Fibroblast of gingiva (primary cell): ENCODE measurements at places on chromosomes 12 and 14.

- no peak for DNase-seq
Measured at GRCh38 chr12:47209014-47209413, 129.3 kb upstream of the AMIGO2 start.

DNA sequence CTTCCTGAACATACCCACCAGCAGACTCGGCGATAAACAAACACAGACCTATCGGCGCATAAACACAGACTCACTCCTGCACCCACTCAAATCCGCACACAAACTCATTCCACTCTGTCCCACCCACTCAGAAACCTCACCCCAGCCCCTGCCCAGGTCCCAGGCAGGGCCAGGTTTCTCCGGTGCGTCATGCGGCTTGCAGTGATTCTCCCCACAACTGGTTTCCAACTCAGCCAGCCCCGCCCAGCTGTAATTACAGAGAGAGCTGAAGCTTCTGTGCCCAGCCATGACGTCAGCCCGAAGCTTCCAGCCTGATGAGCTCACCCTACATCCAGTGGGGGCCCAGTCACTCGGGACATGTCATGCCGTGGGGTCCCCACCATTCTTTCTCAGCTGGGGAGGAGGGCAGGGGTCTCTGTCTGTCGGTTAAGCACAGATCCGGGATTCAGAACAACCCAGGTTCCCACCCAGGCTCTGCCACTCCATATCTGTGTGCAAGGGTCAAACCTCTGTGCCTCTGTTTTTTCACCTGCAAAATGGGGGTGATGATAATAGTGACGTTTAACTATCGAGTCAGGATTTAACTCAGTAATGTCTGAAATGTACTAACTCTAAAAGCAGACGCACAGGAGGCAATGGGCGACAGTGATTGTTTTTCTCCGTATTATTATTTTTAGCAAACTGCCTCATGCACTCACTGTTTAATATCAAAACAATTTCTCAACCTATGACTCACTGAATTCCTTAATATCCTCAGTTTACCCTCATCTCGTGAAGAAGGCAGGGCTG, 2.3 kb upstream of the HSPB8 start:
- DNase-seq: peak; percentile 85

- DNase-seq: peak; percentile 39
Measured at GRCh38 chr14:72613231-72613974, 280.5 kb downstream of the DPF3 start.

- no peak for DNase-seq
Measured at GRCh38 chr12:126492181-126492580, 1426.9 kb downstream of the AACS start.

DNA sequence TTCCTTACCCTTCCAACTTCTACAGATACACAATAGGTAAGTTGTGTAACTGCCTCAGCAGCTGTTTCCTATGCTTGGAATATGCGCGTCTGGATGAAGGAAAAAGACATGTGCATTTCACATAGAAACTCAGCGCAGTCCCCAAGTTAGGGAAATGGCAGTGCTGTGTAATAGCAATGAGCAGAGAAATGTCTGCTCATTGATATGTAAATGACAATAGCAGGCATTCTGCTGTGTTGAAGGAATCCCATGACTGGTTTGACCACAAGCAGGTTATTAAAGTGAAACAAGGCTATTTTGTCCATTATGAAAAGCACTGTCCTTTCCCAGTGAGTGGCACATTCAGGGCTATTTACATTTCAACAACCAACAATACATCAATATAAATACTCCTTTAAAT, 106.6 kb downstream of the BTG1 start:
- no peak for DNase-seq

DNA sequence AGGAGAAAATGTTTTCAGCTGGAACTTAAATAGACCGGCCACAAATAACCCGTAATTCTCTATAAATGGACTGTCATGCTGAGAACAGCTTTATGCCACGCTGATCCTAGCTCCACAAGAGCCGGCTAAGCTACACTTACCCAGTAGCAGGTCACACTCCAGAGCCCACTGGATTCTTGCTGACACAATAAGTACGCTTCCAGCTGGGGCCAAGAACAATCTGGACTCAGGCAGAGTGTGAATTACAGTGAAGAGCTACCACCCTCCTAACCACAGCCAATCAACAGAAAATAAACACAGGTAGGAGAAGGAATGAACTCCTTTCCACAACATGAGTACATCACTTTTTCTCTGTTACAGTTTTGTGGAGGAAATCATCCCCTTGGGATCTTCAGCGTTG, 531.3 kb downstream of the GALC start:
- no peak for DNase-seq

- DNase-seq: no peak
Measured at GRCh38 chr12:97305651-97306050, 157.0 kb upstream of the RMST start.

GRCh38 chr14:72856530-72857266, 37.2 kb downstream of the DPF3 start:
- DNase-seq: no peak

GRCh38 chr12:93425736-93426411, 15.9 kb downstream of the UBE2N start:
- no peak for DNase-seq

- DNase-seq: no peak
Measured at GRCh38 chr12:32049956-32050355, 56.7 kb upstream of the BICD1 start.

DNA sequence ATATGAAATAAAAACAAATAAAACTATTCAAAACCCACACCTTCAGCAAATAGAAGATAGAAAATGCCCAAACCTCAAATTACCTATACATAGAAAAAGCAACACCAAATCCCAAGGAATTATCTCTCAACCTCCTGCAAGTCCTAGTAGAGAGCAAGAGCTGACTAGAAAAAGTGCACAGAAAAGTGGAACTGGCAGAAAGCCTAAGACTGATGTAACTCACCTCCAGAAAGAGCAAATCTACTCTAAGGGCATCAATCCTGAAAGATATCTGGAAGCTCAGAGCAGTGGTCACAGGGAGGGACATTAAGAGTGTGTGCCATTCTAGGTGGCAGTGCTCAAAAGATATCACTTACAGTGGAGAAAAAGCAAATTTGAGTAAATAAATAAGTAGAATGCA, 62.1 kb upstream of the PLEKHG7 start:
- DNase-seq: no peak

GRCh38 chr12:121719926-121720414, 7.4 kb downstream of the TMEM120B start:
- peak; percentile 55 for DNase-seq

DNA sequence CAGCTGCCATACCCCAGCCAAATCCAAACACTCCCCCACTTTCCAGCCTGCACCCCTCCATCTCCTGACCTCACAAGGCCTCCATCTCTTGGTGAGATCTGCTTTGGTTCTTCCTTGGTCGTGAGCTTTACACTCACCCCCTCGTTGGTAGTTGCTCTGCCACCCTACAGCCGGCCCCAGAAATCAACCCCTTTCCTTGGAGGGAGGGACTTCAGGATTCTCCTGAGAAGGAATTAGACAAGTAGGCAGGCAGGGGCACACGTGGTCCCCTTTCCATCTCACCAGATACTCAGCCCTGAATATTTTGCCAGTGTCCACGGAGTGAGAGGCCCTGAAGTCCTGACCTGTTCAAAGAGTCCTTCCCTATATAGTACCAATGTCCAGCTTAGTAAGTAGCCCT, 120.0 kb upstream of the PWP1 start:
- no peak for DNase-seq

GRCh38 chr12:118841588-118841987, 139.8 kb upstream of the SRRM4 start:
- no peak for DNase-seq

- DNase-seq: no peak
Measured at GRCh38 chr14:95289323-95290010, 30.2 kb downstream of the CLMN start.

GRCh38 chr14:96249029-96249428, 7.0 kb upstream of the BDKRB1 start:
- peak; percentile 89 for DNase-seq

DNA sequence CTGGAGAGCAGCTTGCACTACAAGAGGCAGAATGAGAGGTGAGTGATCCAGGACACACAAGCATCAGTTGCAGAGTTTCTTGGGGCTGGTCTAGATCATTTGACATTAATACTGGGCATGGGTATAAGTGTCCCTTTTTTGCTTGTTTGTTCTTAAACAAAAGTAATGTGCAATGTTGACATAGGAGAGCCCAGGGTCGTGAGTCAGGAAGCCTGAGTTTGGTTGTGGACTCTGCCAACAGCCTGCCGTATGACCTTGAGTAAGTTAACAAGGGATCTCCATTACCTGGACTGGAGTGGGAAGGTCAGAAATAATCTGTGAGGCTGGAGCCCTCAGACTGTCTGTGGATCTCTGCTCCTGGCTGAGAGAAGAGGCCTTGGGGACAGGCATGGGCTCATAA, 170.3 kb downstream of the KCNA5 start:
- no peak for DNase-seq

DNA sequence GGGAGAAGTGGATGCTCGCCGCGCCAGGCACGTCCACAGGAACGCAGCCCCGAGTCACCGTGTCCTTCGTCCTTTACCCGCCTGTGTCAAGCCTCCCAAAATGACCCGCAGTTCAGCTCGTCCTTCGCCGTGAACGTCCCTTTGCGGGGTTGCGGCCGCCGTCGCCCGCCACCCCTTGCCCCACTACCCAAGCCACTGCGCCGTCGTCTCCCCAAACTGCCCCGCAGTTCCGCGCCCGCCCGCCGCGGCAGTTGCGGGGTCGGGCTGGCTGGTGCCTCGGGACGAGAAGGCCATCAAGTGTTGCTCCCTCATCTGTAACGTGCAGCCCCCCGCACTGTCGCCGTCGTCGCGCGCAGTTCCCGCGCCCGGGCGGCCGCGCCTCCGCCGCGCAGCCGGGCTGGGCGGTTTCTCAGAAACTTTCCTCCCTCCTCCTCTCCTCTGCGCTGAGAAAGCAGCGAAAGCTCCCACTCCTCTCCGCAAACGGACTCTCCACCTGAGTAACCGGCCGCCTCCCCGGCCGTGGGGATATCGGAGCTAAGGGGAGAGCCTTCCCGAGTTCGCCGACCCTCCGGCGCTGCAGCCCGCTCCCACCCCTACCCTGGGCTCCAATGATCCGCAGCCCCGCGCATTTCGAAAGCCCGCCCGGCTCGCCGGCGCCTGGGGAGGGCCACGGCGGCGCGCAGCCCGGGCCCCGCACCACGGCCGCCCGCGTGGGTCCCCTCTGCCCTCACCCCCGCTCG, 6.7 kb downstream of the CDKN1B start:
- no peak for DNase-seq

GRCh38 chr12:21780786-21781185, 6.3 kb upstream of the KCNJ8 start:
- no peak for DNase-seq

DNA sequence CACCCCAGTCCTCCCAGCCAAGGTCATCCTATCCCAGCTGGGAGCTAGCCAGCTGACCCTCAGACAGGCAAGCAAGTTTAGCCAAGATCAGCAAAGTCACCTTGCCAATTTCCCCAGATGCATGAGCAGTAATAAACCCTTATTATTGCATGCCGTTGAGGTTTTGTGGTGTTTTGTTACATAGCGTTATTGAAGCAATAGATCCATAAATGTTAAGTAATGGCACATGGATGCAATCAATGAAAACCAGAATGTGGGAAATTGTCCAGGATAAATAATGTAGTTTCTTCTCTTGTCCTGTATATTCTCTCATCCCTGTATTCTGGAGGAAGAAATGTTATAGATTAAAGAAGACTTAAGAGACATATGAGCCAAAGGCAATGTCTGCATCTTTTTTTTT, 18.0 kb upstream of the TMEM260 start:
- DNase-seq: peak; percentile 75

GRCh38 chr12:127509066-127509778, 757.7 kb upstream of the TMEM132C start:
- DNase-seq: peak; percentile 87
